Activated CD4-positive, alpha-beta T cell treated with anti-CD3 and anti-CD28 coated beads, Interleukin-2, amount 50 U/mL, for 1 hour (primary cell): ENCODE measurements at places on chromosomes 4 and X.

GRCh38 chr4:169626331-169627282, 6.2 kb downstream of the CLCN3 start:
- DNase-seq, result no peak

DNA sequence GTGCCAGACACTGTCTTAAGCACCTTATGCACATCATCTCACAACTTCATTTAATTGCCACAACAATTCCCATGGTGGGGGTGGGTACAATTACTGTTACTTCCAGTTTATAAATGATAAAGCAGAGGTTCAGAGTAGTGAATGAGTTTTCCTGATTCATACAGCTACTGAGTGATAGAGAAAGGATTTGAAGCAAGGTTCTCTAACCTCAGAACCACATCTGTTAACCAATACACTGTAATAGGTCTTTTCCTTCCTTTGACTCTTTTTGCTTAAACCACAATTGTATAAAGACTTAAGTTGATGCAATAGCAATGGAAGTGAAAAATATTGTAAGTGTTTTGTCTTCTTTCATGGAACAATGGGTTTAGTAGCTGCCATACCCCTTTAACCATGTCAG, 43.5 kb upstream of the PAK3 start:
- no peak for DNase-seq

DNA sequence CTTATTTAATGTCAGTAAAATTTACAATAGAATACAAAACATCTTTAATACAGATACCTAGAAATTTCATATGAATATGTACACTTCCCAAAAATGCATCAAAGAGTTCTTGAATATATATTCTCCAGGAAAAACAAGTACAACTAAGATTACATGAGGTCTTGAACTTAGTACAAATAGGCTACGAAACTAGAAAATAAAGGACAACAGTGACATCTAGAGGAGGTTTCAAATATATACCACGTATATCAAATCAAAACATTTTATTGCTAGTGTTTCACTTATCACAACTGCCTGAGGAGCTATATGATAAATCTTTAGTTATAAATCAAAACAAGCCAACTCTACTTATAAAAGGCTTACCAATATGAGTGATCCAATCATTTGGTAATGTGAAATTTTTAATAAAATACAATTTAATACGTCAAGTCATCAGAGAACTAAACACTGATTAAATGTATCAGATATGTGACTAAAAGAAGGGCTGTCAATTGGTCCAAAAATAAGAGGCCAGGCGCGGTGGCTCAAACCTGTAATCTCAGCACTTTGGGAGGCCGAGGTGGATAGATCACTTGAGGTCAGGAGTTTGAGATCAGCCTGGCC, 36.6 kb downstream of the ANAPC10 start:
- no peak for DNase-seq

- DNase-seq, result no peak
Observed at GRCh38 chr4:58936436-58936835, 1826.3 kb upstream of the IGFBP7 start.

GRCh38 chr4:38510201-38510600, 153.8 kb upstream of the KLF3 start:
- no peak for DNase-seq

DNA sequence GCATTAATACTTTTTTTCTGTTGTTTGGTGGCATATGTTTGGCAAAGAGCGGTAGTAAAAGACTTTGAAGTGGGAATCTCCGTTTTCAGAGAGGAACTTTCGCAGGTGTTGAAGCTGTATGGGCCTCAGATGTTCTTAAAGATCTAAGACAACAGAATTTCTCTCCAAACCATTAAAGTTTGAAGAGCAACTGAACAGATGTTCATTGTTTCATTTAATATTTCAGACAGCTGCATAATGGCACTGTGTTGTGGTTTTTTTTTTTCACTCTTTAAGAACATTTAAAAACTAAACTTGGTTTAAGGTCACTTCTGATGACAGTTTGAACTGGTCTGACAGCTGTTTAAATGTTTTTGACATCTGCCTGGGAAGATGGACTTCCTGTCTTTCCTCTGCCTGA, 882.7 kb upstream of the PCDH10 start:
- no peak for DNase-seq

DNA sequence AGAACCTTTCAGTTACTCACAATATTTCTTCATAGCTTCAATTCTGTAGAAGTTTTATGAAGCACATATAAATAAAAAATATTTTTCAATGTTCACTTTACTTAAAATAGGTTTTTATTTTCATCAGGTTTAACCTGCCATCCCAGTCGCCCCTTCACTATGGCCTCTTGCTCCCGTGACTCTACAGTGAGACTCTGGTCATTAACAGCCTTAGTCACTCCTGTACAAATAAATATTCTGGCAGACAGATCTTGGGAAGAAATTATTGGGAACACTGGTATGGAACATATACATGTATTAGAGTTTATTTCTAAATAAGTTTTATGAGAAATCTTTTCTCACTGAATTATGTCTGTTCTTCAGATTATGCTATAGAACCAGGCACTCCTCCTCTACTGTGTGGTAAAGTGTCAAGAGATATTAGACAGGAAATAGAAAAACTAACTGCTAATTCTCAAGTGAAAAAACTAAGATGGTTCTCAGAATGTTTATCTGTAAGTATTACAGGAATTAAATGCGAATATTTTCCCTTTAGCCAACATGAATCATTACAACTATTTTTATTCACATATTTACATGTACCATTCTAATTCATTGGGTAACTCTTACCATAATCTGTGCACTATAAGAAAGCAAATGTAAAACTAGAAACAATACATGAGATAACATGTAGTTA, 45.6 kb downstream of the SPATA4 start:
- no peak for DNase-seq

GRCh38 chr4:128917781-128918180, 108.3 kb downstream of the JADE1 start:
- DNase-seq, result no peak

GRCh38 chr4:52869196-52869595, 7.1 kb downstream of the RASL11B start:
- DNase-seq, result no peak

DNA sequence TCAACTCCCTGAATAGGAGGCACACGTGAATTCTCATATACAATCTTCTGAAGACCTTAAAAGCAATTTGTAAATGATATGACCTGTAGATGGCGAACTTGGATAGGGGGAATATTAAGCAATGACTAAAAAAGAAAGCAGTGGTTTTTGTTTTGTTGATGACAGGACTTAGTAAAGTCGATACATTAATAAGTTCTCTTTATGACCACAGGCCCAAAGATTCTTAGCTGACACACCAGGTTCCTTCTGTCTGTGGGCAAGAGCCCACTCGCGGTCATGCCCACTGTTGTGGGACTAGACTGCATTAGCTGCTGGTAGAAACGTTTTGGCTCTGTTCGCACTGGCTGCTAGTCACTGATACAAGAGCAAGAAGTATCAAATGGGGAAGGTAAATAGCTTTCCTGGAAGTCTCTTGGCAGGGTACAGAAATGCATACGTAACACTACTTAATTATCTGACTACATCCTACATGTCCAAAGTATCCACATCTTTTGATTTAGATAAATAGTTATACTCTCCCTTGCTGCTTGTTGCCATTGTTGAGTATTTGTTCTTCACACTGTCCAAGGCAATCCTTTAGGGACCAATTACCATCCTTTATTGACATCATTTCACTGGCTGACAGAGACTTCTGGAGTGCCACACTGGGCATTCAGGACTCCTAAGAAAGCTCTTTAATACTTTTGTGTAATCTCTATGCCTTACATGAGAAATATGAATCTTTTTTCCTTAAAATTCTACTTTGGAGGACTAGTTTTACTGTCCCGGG, 31.0 kb downstream of the ALPK1 start:
- no peak for DNase-seq

- no peak for DNase-seq
Observed at GRCh38 chrX:150291014-150291413, 72.1 kb upstream of the MAMLD1 start.

GRCh38 chr4:135122457-135122856, 920.9 kb upstream of the PABPC4L start:
- no peak for DNase-seq

GRCh38 chrX:13901354-13901753, 84.5 kb upstream of the GPM6B start:
- no peak for DNase-seq
